ENCODE measurements at places on chromosomes 2 and 18.

- DNase-seq = no peak
Measured at GRCh38 chr2:143433251-143433650, 304.0 kb downstream of the ARHGAP15 start.

DNA sequence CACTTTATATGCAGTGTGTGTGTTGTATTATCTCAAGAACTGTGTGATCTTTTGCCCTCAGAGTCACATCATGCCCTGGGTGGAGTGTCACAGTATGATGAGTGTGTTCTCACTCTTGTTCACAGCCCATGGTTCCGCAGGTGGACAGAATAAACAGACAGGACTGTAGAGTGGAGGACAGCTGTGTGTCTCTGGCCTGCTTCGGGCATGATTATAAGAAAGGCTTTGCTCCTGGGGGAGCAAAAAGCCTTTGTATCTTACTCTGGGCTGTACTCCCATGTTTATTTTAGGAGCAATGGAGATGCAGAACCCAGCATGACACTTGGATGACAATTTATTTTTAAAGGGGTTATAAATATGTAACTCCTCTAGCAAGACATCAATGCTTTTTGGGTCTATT, 371.7 kb upstream of the MEX3C start:
- DNase-seq = no peak

DNA sequence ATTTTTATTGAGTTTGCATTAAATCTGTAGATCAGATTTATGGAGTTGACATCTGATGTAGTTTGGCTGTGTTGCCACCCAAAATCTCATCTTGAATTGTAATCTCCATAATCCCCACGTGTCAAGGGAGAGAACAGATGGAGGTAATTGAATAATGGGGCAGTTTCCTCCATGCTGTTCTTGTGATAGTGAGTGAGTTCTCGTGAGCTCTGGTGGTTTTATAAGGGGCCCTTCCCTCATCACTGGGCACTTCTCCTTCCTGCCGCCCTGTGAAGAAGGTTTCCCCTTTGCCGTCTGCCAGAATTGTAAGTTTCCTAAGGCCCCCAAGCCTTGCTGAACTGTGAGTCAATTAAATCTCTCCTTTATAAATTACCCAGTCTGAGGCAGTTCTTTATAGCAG, 32.2 kb downstream of the ZC3H15 start:
- DNase-seq = no peak

GRCh38 chr2:53801547-53801946, 14.7 kb downstream of the ERLEC1 start:
- no peak for DNase-seq

GRCh38 chr2:204505488-204505887, 39.8 kb upstream of the PARD3B start:
- no peak for DNase-seq

DNA sequence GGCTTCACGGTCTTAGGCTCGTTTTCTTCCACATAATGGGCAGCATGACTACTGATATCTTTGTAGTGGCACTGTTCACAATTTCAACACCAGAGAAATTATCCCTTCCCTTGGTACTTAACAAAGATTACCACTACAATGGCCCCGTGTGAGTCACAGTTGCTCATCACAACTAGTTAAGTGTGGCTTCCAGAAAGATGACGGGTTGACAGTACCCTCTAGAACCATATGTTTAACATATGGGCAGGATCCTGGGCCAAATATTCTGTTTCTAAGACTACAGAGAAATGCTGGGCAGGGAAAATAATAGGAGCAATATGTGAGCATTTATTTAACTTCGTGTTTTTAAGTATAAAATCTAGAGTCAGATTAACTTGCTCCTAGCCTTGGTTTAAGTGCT, 780.1 kb upstream of the LINC00305 start:
- no peak for DNase-seq

- DNase-seq = no peak
Measured at GRCh38 chr2:226971770-226972169, 135.9 kb downstream of the RHBDD1 start.

DNA sequence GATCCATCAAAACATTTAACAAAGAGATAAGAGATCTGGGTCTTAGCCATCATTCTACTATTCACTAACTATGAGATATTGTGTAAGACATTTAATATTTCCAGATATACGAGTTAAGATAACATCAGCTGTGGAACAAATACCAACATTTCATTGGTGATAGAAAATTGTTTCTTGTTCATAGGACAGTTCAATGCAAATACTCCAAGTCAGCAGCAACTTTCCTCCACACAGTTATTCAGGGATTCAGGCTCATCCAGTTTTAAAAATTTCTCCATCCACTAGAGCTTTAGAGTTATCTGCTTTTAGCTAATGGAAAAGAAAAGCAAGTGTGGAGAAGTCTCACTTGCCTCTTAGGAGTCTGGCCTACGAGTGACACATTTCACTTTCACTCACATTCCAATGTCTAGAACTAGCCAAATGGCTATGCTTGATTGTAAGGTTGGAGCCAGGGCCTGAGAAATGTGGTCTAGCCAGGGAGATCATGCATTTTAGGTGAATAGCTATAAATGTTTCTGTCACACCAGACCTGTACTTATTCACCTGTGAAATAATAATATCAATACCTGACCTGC, 119.3 kb upstream of the MAPRE2 start:
- no peak for DNase-seq

DNA sequence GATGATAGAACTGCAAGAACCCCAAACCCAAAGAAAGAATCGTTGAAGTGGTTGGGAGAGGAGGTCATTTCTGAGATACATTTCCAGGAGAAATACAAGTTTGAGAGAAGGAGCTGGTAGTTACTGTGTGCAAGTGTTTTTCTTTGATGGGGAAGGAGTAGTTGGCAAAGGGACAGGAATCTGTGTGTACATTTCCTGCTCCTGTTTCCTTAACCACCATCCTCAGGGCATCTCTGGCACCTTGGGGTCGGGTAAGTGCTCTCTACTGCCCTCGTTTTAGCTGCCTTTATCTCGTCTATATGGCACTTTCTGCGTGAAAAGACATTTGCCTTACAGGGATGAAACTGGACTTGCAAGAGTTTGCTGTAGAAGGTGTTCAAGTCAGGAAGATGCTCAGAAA, 27.3 kb downstream of the CDC42EP3 start:
- no peak for DNase-seq

GRCh38 chr2:226738821-226739544, 60.6 kb downstream of the IRS1 start:
- no peak for DNase-seq

DNA sequence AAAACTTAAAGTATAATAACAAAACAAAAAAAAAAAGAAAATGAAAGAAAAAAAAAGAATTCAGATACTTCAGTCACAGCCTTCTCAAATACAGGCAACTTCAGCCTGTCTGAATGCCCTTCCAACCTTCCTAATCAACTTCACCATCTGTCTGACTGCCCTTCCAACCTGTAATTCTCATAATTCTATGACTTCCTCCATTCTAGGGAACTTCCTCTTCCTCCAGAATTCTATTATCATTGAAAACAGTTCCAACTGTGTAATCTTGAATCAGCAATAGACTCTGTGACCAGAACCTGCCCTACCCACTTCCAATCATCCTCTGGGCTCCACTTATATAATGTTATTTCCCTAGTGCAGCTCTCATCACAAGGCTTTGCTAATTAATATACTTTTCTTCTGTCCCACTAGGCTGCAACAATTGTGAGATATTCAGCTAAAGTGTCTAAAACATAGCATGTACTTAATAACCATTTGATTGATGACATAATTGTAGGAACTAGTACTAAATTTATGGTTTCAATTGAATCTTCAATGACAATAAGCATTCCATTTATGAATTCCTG, 127.3 kb downstream of the UPP2 start:
- no peak for DNase-seq

- DNase-seq = no peak
Measured at GRCh38 chr2:59195851-59196250, 954.7 kb upstream of the FANCL start.
